LHCN-M2 (cell line): ENCODE measurements at places on chromosomes 1 and 21. TPM values are rescaled to one million over a fixed set of nuclear protein-coding genes. Genes with fewer than 3 reads are reported as not detected.

GRCh38 chr1:22283596-22283995 is 140.7 kb upstream of the WNT4 start:
- no peak for DNase-seq

- no peak for DNase-seq
Measured at GRCh38 chr1:32246888-32247273, at the start of gene FAM167B. FAM167B (plus strand) TSS chr1:32247222; CDS start chr1:32247422, 200 bp downstream.

DNA sequence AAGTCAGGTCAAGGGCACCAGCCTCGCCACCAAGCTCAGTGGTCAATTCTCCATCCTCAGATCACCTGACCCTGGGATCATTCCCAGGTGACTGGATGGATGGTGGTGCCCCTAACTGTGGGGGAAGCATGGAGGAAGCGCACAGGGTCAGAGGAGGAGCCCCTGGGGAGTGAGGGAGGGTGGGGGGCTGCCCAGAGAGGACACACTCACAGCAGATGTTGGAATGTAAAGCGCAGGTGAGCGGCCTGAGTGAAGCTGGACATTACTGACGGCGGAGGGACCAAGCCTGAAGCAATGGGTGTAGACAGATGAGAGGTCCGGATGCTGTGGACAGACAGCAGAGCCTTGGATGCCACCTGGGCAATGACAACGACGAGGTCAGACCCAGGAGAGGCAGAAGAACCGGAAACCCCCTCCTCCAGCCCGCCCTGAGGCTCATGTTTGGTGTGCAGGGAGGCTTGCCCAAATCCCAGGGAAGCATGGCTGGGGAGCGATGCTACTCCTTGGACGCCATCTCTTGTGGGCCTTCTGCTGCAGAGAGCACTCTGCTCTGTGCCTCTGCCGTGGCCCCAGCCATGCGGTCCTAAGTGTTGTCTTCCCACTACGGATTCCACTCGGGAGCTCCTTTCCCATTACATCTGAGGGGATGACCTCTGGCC is 5.7 kb upstream of the CPLANE2 start:
- DNase-seq: no peak

GRCh38 chr1:174940646-174941175 is 59.0 kb upstream of the CACYBP start:
- DNase-seq: no peak

DNA sequence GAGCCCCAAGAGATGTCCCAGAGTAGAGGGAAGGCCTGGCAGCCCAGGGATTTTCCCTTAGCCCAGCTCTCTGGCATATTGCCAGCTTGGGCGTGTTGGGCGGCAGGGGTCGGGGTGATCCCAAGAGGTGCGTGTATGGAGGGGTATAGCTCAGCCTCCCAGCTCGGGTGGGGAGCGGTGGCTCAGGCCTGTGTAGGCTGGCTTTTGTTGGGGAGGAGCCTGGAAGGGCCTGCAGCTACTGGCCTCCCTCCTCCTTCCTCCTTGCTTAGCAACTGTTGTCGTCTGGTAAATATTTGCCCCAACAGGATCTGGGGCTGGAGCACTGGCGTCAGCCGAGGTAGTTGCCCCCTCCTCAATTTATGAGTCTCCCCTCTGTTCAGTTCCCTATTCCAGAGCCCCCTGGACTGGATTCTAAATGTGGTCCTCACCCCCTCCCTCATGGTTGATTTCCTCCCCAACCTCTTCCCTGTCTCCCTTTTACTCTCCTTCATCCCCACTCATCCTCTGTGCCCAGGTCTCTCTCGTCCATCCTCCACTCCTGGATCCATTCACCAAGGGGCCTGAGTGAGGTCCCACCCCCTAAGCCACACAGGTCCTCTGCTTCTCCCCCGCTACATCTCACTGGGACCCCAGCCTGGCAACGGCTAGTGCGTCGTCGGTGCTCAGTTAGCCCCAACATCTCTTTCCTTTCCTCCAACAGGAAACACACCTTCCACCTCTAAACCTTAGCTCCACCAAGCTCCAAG is 10.3 kb upstream of the LMNA start:
- DNase-seq: peak; percentile 80

GRCh38 chr1:67191668-67192520 is 25.6 kb downstream of the IL23R start:
- DNase-seq: no peak

Gene C8B
- not detected in 2 replicates for total RNA-seq

DNA sequence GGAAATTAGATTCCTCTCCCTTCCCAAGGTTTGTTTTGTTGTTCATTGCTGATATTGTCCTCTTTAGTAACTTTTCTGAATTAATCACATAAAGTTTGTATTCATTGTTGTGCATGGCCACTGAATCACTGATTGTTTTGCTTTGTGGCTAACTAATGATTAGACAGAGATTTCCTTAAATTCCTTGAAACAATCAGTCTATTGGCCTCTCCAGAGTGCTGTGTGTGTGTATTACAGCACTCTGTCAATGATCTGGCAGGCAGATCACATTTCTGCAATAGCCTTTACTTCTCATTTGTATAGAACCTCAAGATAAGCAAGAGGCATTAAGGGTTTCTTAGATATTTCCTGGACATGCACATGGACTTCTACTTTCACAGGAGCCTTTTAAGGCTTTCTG is 78.6 kb downstream of the DUSP10 start:
- DNase-seq: peak; percentile 54

- DNase-seq: no peak
Measured at GRCh38 chr1:168531615-168532345, 12.0 kb downstream of the XCL2 start.

- DNase-seq: peak; percentile 65
Measured at GRCh38 chr1:215416497-215416896, 150.6 kb upstream of the KCTD3 start.

Gene PKN2
- total RNA-seq: 28.8 and 32.5 TPM in 2 replicates

DNA sequence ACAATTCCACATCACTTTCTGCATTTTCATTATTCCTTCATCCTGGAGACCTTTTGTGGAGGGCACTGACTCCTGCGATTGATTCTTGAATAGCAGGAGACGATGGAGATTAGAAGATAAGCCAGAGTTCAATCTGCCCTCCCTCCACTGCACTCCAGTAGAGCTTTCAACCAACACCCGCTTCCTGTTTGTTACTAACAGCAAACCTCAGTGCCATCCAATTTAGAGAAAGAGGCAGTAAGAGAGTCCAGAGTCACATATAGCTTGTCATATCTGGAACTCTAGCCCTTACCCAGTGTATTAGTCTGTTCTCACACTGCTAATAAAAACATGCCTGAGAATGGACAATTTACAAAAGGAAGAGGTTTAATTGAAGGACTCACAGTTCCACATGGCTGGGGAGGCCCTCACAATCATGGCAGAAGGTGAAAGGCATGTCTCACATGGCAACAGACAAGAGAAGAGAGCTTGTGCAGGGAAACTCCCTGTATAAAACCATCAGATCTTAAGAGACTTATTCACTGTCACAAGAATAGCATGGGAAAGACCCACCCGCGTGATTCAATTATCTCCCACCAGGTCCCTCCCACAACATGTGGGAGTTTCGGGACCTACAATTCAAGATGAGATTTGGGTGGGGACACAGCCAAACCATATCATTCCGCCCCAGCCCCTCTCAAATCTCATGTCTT is 55.9 kb downstream of the PCBP3 start:
- no peak for DNase-seq

Gene NLRP3
- 0.57 and 0.58 TPM in 2 replicates for total RNA-seq

DNA sequence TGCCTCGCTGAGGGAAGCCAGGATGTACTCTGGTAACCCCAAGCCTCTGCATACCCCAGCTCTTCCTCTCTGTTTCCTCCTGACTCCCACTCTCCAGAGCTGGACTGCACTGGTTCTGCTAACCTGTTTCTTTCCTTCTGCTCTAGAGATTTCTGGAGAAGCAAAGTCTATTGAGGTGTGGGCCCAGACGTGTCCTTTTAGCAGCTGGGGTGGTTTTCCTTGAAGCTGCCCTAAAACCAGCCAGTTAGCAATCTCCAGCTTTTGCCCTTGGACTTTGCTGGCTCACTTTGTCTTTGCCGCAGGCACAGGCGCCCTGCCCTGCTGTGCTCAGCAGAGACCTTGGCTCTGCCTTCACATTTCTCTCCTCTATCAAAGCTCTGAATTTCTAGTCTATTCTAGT is 171.8 kb upstream of the IVNS1ABP start:
- DNase-seq: no peak

Gene POMGNT1
- total RNA-seq: 136 and 149 TPM in 2 replicates

GRCh38 chr21:40531431-40532110 is 315.4 kb downstream of the DSCAM start:
- no peak for DNase-seq

GRCh38 chr1:942864-943533 is 16.1 kb downstream of the NOC2L start:
- DNase-seq: no peak

DNA sequence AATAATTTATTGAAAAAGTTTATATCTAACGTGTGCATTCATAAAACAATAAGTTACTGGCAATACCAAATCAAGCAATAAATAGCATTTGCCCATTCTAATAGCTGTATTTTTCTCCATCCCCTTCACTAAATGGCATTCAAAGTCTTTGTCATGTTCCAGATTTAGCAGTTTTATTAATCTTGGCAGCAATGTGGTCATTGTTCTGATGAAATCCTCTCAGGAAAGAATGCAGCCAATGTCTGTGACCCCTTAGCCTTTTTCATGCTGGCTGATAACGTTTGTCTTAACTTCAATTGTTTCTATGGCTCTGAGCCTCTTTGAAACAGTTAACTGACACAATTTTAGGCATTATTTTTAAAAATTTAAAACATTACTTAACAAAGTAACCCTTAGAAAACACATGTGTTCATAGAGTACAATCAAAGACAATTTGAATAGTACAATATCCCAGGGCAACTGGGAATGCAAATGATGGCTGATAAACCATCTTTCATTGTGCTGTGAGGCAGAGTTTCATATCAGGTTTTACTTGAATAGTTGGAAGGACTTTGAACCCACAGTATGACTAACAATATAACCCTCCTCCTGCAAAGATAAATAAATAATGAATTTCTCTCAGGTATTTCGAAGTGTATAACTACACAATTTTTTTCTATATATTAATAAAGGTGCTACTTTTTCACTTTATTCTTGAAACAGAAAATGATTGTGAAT is 217.5 kb downstream of the LRRIQ3 start:
- DNase-seq: no peak

DNA sequence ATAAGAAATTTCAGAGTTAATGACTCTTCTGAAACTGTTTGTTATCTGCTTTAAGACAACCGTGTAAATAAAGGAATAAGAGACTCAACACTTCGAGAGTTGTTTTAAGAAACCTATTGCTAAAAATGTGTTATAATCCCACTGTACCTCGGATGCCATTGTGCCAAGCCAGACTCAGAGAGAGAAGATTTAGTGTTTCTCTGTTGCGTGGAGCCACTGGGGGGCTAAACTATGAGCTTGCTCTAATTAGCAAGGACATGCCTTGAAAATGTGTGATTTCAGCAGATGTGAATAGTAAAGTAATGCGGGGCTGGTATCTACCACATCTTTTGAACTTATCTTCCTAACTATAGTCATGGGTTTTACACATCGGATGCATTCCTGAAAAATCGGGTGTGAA is 56.2 kb upstream of the TARBP1 start:
- no peak for DNase-seq

- DNase-seq: no peak
Measured at GRCh38 chr1:222928212-222928611, 113.4 kb downstream of the DISP1 start.

DNA sequence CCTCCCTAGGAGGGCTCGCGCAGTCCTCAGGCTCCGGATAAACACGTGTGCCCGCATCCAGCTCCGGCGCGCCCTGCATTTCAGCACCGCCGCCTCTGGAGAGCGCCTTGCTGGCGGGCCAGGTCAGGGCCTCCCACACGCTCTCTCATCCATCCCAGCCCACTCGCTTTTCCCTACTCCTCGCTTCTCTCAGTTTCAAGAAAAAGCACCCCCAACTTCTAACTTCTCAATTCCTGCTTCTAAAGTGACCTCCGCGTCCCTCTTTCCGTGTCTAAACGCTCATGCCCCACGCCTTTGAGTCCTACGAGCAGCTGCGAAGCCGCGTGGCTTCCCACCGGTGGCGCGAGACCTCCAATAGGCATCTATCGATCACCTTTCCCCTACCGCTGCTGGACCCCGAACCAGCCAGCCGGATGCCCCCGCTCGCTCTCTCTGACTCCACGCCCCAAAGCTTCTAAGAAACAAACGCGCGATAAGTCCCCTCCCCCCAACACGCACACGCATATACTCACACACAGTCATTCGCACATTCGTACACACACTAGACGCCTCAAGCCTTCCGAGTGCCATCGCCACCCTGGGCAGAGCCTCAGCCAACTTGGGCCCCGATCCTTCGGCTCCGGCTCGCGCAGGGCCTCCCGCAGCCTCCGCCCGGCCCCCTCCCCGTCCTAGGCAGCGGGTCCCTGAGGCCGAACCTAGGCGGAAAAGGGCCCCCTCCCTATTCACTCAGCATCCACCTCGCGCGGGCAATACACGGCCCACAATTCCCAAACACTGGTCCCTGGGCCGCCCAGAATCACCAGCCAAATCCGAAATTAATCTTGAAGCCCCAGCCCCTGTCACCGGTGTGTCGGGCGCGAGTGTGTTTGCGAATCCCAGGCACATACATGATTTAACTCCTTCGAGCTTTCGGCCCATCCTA is 1.1 kb downstream of the NMNAT2 start:
- peak; percentile 26 for DNase-seq

GRCh38 chr1:26280333-26281042 is 602 bp downstream of the SH3BGRL3 start:
- DNase-seq: peak; percentile 74

DNA sequence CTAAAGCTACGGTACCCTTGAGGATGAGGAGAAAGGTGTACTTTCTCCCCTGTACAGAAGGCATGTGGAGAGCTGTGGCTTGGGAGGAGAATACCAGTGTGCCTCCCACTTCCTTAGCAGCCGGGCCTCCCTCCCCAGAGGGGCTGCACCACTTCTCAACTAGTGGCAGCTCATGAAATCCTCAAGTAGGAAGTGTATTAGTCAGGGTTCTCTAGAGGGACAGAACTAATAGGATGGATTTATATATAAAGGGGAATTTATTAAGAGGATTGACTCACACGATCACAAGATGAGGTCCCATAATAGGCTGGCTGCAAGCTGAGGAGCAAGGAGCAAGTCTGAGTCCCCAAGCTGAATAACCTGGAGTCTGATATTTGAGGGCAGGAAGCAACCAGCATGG is 53.1 kb upstream of the PPP2R5A start:
- no peak for DNase-seq

- no peak for DNase-seq
Measured at GRCh38 chr1:72023063-72023930, 259.0 kb downstream of the NEGR1 start.

- DNase-seq: no peak
Measured at GRCh38 chr1:154747380-154747739, 122.7 kb downstream of the KCNN3 start.

Gene CA14
- total RNA-seq: not detected in 2 replicates

DNA sequence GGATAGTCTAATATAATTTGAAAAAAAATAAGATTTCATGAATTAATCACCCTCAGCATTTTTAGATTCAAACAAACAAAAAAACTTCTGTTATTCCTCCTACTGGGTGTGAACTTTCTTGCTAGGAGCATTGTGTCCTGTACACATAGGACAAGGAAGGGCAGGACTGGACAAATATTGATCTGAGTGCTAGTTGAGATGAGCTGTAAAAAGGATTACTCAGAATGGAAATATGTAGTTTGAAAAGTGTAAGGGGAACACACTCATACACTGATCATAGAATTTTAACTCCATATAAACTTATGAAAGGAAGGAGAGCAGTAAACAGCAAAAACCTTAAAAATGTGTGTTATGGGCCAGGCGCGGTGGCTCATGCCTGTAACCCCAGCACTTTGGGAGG is 156.5 kb upstream of the ZNF648 start:
- peak; percentile 59 for DNase-seq

Gene ZFP69B
- total RNA-seq: 4.9 and 6.8 TPM in 2 replicates
